ENCODE measurements at places on chromosomes 4 and X.

GRCh38 chr4:2842687-2843262 is 869 bp upstream of the ADD1 start:
- DNase-seq, result no peak

DNA sequence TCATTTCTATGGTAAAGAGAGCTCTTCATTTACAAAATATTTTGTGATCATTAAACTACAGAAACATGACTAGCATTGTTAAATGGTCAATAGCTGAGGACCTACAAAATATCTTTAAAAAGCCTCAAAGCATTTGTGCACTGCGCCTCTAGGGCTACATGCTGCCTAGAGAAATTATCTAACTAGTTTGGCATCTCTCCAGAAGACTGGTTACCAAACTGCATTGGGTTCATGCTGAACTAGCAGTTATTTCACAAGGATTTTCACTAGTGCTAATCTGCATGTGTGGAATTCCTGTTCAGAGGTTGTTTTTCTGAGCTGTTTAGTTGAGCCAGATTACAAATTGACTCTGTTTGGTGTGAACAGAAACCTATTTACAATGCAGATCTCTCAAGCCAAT is 58.5 kb upstream of the PITX2 start:
- DNase-seq, result no peak

DNA sequence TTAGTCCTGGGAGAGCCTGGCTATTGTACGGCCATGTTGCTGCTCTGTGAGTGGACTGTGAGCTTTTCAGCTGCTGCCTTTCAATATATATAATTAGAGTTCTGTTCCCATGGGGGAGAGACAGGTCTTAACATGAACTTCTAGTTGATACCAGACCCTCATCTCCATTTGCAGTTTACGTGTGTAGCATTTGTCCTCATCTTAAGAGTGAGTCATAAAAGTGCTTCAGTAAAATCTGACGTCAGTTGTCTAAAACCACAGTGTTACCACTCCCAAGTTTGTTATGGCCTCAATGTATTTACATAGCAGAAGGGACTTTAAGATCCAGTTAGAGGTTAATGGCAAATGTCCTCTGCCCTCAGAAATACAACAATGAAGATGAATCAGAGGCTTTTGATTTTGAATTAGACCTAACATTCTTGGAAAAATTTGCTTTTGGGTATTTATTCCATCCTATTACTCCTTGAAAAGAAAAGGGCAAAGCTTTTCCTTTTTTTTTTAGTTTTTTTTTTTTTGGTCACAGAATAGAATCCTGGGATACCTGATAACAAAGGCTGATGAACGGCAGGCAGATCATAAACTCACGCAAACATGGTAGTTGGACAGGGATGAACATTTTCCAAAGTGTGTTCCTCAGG is 38.6 kb downstream of the PHOX2B start:
- no peak for DNase-seq

DNA sequence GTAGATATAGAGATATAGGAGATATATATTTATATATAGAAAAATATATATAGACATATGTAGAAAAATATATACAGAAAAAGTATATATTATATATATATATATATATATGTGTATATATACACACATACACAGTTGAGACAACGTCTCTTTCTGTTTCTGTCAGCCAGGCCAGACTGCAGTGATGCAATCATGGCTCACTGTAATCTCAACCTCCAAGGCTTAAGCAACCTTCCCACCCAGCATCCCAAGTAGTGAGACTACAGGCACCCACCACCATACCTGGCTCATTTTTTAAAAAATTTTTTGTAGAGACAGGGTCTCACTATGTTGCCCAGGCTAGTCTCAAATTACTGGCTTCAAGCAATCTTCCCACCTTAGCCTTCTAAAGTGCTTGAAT is 426.3 kb downstream of the GPM6A start:
- DNase-seq, result no peak

DNA sequence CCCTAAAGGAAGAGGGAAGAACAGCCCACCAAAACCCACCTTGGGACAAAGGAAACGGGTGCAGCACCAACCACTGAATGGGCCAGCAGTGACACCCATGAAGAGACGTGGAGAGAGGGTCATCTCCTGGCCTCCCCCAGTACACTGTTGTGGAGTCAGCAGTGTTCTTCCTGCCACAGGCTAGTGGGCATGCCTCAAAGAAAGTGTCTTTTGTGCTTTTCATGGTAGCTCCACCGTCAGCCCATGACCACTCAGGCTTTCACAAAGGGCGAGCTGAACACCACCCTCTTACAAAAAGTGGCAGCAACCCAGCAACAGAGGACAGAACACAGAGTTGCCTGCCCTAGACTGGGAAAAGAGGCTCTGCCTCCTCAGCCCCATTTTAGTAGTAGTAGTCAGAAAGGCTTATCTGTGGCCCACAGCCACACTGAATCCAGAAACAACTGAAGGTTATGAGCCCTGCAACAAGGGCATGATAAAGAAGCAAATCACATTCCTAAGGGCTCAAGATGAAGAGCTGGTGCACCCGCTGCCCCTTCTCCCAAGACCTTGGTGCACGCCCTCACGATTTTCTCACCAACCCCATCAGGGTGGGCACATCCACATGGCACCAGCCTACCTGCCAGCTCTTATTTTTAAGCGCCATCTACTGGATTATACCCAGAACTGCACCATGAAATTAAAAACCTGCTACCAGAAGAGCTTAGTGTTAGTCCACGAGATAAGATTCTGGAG is 53.1 kb downstream of the RAB28 start:
- DNase-seq, result no peak

Data from RPMI8226 (cell line).